Lower leg skin (tissue), 4 donors: ENCODE measurements at places on chromosomes 13 and 19.

DNA sequence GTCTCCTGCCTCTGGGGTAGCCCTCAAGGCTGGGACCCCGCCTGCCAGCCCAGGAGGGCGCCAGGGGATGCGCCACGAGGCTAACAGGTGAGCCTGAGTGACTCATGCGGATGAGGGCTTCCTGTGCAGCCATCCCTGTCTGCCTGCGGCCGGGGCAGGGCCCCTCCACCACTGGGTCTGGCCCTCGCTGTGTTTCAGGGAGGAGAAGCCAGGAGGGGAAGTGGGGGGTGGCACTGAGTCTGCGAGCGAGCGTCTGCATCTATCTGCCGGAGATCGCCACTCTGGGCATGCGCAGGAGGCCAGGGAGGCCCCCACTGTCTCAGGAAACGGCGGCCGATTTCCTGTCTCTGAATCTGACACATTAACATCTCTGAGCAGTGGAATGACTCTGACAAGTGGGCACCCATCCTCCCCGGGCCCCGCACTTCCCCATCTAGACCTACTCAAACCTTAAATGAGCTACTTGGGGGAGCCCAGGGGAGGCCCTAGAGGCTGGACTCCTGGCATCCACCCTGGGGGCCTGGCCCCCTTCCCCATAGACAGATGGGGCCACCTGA lies 19.7 kb downstream of the RFX1 start:
- DNase-seq, result peak; percentile 97

DNA sequence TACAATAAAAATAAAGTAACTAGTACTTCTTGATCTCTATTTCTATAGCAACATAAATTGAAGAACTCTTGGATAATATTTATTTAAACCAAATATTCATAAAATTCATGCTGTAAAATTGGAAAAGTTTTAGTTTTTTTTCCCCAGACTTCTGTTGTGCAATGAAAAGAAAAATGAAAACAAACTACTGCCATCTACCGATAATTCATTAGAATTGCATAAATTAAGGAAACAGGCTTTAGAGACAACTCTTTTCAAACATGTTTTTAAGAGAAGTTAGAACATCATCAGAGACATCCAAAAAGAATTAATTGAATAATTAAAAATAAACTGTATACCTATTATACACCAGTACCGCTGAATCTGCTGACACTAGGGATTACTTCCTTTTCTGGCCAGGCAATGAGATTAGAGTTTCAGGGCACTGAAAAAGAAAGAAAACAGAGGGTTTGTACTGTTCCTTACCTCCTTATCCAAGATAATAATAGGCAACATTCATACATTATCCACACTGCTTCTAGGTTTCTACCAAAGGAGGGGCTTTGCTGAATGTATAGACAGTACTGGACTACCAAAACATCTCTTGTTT lies 4.9 kb downstream of the CCDC122 start:
- no peak for DNase-seq

- no peak for DNase-seq
Observed at GRCh38 chr13:50080203-50080910, 65.1 kb downstream of the KCNRG start.

GRCh38 chr19:32669310-32669709 lies 5.7 kb downstream of the ANKRD27 start:
- DNase-seq, result no peak

- peak; percentile 74 for DNase-seq
Observed at GRCh38 chr19:29478578-29479565, 46.9 kb upstream of the VSTM2B start.

- DNase-seq, result no peak
Observed at GRCh38 chr13:59437544-59438301, 726.0 kb downstream of the DIAPH3 start.

- no peak for DNase-seq
Observed at GRCh38 chr19:3222709-3223108, 1.8 kb upstream of the CELF5 start.

DNA sequence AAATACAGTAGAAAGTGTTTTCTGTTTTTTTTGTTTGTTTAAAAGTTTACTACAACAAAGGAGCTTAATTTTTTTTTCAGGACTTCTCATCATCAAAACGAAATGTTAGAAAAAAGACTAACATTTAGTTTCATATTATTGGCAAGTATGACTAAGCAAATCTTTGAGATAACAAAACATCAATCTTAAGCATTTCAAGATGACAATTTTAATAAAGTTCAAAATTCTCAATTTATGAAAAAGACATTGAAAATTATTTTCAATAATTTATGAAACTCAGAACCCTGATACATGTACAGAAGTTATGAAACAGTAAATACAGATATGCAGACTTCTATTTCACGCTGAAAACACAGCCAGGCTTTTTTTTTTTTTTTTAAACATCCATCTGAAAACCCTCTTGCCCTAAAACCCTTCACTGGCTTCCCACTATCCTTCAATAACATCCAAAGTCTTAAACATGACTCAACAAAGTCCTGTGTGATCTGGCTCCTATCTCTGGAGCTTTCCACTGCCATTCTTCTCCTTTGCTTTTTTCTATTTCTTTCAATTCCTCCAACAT lies 3.9 kb downstream of the RBM26 start:
- no peak for DNase-seq

DNA sequence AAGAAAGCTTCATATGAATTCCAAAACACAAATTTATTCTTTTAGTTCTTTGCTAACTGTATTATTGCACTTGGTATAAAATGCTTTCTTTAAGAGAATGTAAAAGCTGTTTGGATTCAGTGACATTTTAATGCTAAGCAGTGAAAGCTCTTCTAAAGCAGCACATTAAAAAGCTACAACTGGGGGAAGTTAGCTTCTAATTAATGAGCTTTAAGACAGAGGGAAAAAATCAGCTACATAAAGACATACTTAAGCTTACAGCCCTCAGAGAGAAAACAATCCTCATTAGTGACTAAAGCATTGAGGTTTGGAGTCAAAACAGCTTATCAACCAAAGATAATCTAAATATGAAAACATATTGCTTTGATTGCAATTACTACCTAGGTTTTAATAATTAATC lies 1222.2 kb upstream of the SPRY2 start:
- DNase-seq, result no peak

DNA sequence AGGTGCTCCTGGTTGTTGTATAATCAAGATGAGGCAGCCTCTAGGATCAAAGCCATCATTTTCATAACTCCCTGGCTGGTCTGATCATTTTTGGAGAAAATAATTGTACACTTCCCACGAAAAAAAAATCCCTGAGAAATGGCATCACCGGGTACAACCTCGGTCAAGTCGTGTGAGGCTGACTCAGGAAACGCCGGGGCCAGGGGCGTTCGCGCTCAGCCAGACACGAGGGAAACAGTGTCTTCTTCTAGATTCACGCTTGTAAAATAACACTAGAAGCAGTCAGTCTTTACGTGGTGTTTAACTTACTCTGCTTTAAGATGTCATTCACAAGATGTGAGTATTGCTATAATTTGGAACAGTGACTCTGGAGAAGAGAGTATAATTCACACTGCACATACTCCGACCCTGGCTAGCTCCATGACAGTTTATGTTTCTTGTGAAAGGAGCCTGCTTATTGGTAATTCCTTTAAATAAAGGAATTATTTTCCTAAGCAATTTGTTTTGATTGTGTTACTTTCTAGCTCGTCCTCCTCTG lies 109.0 kb upstream of the SOX1 start:
- no peak for DNase-seq

- DNase-seq, result no peak
Observed at GRCh38 chr13:52760077-52760476, 20.5 kb upstream of the CNMD start.

DNA sequence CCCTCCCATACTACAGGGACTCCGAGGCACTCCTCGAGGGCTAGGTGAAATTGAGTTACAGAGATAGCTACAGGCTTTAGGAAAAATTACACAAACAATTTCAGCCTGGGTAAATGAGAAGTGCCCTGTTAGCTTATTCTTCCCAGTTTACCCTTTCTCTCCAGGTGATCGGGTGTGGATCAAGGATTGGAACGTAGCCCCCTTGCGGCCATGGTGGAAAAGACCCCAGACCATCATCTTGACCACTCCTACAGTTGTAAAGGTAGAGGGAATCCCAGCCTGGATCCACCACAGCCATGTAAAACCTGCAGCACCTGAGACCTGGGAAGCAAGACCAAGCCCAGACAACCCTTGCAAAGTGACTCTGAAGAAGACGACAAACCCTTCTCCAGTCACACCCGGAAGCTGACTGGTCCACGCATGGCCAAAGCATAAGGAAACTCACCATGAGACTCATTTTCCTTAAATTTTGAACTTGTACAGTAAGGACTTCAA lies 600.6 kb downstream of the UQCRFS1 start:
- DNase-seq, result no peak

GRCh38 chr13:21344662-21345176 lies 114.4 kb downstream of the ZDHHC20 start:
- DNase-seq, result no peak

DNA sequence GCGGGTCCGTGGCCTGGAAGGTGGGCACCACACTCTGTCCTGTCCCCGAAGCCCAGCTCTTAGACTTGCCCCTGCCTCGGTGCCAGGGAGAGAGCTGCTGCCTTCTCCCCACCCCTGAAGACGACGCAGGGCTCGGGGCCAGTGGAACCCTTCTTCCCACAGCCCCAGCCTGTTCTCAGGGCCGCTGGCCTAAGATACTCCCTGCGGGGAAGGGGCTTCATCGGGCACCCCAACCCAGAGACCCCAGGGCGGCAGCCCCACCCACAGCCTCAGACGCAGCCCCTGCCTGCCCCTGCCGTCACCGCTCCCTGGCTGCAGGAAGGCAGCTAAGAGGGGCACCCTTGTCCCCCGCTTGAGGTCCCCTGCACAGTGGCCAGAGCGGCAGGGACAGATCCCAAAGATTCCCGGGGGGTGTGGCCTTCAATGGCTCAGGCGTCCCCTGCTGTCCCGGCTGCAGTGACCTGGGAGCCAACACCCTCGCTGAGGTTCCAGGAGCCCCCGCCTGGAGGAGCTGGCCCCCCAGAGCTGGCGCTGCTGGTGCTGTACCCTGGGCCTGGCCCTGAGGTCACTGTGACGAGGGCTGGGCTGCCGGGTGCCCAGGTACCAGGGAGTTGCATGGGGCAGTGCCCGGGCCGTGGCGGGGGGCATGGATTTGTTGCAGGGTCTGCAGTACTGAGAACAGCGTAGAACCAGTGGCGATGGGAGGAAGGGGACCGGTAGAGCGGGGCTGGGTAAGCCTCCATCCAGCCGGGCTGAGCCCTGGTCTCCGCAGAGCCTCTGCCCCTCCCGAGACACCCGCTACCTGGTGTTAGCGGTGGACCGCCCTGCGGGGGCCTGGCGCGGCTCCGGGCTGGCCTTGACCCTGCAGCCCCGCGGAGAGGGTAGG lies 1.0 kb downstream of the AMH start:
- no peak for DNase-seq

- DNase-seq, result peak; percentile 89
Observed at GRCh38 chr13:52850396-52851136, 2.1 kb upstream of the PCDH8 start.

DNA sequence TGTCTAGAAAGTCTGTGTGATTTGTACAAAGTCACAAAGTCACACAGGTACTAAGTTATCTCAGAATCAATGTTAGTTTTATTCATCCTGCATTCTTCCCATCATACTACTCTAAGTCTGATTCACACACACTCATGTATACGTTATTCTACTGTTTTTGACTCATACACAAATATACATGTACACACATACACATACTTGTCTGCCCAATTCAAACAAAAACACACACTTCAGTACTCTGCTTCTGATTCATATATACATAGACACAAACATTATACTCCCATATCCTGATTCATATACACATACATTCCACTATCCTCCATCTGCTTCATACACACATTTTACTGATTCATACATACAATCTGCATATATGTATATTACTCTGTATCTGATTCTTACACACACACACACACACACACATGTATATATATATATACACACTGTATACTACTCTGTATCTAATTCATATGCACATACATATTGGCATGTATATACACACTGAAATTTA lies 69.3 kb downstream of the KLF12 start:
- no peak for DNase-seq

DNA sequence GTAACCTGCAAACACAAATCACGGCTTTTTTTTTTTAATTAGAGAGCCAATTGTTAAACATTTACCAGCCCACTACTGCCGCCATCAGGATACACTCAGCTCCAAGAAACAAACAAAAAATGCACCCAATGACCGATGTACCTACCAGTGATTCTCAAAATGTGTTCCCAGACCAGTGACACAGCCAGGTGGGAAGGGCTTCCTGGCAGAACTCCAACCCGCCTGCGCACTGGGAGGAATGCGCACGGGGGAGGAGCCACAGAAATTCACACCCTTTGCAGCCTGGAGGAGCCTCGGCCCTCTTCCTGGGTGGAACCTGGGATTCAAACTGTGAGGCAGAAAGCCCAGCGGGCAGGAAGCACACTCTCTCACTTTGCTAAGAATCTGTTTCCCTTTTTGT lies 255.9 kb downstream of the TBC1D4 start:
- no peak for DNase-seq

DNA sequence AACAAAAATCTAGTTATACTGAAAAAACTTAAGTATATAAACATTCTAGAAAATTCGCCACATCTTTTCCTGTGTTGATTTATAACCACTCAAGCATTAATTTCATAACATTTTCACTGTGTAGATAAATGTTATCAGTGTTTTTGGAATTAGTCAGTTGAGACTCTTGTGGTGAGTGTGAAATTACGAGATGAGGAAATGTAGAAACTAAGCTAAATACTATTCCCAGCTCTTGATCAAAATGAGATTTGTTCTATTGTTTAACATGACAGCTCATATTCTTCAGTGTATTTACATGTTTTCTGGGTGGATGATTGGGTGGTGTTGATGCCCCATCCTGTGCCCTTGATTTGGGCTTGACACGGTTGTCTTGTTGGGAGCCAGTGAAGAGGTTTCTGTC lies 406.8 kb downstream of the DACH1 start:
- DNase-seq, result no peak

GRCh38 chr13:41973247-41973741 lies 12.4 kb upstream of the VWA8 start:
- DNase-seq, result no peak

GRCh38 chr13:26305676-26306075 lies 51.7 kb downstream of the CDK8 start:
- no peak for DNase-seq

DNA sequence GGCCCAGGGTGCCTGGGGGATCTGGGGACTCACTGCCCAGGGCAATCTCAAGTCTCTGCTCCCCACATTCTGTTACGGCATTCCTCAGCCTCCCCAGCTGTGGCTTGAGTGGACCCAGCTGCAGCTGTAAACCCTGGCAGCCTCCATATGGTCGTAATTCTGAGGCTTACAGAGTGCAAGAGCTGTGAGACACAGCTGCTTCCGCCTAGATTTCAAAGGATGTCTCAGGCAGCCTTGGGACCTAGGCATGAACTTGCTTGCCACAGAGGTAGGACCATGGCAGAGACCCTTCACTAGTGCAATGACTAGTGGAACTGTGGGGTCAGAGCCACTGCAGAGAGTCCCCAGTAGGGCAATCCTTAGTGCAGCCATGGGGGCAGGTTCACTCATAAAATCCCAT lies 297.5 kb downstream of the ENOX1 start:
- no peak for DNase-seq

DNA sequence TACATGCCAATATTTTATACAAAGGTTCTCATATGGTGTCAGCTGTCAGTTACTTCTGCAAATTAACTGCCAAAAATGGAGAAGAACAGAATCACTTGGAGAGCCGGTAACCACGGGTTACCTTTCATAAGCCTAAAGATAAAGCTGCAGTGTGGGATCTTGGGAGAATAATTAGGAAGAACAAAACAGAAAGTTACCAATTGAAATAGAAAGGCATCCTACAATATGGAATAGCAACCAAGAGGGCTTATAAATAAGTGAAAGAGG lies 74.2 kb downstream of the TSHZ3 start:
- DNase-seq, result no peak

- DNase-seq, result no peak
Observed at GRCh38 chr19:1655131-1655981, 2.9 kb upstream of the TCF3 start.

- no peak for DNase-seq
Observed at GRCh38 chr13:73943137-73943964, 190.9 kb downstream of the KLF12 start.
